ENCODE measurements at places on chromosomes 1 and 21.

- no peak for DNase-seq
These were observed 215.2 kb downstream of the DISC1 start for GRCh38 chr1:231841616-231842344.

- no peak for DNase-seq
These were observed 79.3 kb downstream of the SIK1 start for GRCh38 chr21:43347461-43348169.

- DNase-seq, result no peak
These were observed 2.2 kb downstream of the FBXO28 start for GRCh38 chr1:224116131-224116530.

DNA sequence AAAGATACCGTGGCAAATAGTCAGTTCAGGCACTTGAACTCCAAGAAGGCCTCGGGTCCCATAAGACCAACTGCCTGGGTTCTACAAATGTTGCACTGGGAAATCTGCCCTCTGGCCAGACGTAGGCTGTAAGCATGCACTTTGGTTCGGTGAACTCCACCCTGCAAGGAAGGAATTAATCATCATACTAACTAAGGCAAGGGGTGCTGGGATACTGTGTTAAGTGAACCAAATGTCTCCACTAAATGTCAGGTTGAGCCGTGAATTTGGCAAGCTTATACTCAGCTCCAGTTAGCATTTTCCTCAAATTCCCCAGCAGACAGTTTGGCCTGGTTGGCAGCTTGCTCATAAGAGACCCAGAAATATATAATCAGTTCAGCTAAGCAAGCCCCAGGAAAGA lies 385.9 kb downstream of the GPATCH2 start:
- DNase-seq, result no peak

DNA sequence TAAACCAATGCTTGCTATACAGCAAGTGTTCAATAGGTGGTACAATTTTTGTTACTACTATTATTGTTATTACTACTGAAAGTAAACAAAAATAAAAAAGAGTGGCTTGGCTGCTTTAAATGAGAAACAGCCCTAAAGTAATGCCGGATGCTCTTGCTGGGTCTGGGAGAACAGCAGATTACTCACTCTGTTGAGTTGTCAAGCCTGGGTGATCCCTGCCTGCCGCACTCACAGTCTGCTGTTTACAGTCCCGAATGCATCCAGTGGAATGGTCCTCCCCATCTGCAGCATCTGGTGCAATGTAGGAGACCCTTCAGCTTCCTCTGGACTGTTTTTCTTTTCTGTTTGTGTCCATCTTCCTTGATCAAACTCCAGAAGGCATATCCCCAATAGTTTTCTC lies 102.7 kb upstream of the IVNS1ABP start:
- no peak for DNase-seq

GRCh38 chr21:46058431-46059145 lies 39.3 kb upstream of the COL6A2 start:
- DNase-seq, result no peak

DNA sequence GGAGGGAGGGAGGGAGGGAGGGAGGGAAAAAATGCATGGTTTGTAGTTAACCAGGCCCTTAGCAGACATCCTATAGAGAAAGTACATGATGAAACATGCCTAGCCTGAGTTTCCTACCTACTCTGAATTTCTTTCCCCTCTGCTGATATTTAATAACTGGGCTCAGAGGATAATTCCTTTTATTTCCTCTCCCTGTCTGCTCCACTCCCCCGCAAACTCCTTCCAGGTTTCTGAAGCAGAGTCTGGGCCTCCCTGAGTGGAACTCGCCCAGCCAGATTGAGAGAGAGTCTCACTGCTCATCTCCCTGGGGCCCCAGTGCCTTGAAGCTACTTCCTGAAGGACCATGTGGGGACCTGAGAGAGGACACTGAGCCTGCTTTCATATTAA lies 111.9 kb upstream of the SLC44A3 start:
- no peak for DNase-seq

DNA sequence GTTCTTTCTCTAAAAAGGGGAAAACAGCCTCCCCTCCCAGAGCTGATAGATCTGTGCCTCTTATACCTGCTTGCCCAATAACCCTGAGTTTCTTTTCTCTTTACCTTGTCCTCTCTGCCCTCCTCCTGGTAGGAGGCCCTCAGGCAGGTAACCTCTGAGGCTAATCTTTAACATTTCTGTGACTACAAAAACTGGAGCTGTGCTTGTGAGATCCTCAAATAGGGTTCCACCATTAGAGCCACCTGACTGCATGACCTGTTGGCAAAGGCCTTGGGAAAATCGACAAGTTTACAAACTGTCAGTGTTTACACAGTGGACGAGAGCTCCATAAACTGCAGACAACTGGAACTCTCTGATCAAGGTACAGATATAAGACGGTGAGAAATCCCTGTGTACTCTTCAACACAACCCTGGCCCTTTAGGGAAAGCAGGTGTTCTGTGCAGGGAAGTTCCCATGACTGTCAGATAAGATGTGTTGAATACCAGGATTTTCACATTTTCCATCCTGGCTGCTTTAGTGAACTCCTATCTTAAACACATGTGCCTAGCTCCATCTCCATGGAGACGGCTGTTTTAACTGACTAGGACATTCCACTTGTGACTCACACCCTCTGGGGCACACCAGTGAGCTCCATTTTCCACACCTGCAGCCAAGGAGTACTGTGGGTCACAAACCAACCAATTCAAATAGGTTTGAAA lies 38.3 kb downstream of the ECE1 start:
- no peak for DNase-seq

- no peak for DNase-seq
These were observed 14.7 kb downstream of the CLSTN1 start for GRCh38 chr1:9809100-9809510.

Measured in stimulated activated CD4-positive, alpha-beta T cell treated with anti-CD3 and anti-CD28 coated beads, Interleukin-1b, Interleukin-23, amount 100 ng/mL, for 1 hour (primary cell).